ENCODE measurements at places on chromosomes 3 and 15. TPM values are rescaled to one million over a fixed set of nuclear protein-coding genes. Genes with fewer than 3 reads are reported as not detected.

SEMA7A gene
- 32.9 TPM for total RNA-seq

MYZAP gene
- not detected for total RNA-seq

GRCh38 chr3:3127432-3128010, 781 bp downstream of the TRNT1 start:
- peak; percentile 78 for DNase-seq

DNA sequence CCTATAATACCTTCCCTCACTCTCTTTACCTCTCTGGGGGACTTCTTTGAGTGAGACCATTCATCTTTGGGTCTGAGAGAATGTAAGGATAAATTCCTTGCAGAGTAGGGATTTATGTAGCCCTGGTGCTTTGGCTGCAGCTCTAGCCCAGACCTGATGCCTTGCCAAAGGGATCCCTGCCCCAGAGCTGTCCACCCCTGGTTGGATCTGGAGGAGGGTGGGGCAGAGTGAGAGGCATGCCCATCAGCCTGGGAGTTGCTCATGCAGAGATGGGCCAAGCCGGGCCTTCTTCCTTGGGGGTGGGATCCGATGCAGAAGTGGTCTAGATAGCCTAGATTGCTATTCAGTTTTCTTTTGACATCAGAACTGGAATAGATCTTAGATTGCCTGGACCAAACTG, 31.5 kb downstream of the RTP1 start:
- DNase-seq = no peak

GRCh38 chr15:50544368-50544767, 2.1 kb downstream of the USP50 start:
- DNase-seq = no peak

CHDH gene
- total RNA-seq = 0.53 TPM
